ENCODE measurements at places on chromosomes 3 and 15.

DNA sequence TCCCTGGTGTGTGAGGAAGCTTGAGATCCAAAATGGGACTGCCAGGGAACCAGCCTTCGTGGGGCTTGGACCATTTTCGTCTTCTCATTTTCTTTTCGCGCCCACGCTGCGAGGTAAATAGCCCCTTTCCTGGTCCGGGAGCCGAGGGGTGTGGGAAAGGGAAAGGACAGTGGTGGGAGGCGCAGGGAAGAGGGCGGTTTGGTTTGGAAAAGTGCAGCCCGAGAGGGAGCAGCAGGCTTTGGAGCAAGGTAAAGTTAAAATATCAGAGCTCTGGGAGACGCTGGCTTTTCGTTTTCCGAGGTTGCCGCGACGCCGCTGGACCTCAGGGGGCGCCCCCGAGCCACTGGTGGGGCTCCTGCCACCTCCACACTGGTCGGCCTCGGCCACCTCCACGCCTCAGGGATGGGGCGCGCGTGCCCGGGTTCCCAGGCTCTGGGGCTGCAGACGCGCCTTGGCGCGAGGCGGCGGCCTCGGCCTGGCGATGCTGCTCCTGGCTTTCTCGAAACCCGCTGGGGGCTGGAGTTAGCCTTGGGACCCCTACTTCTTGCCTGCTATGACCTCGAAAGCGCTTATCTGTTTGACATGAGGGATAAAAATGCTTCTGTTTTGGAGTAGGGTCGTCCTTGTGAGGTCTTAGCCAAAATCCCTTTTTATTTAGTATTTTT lies 3.2 kb downstream of the PTPRG start:
- no peak for DNase-seq

DNA sequence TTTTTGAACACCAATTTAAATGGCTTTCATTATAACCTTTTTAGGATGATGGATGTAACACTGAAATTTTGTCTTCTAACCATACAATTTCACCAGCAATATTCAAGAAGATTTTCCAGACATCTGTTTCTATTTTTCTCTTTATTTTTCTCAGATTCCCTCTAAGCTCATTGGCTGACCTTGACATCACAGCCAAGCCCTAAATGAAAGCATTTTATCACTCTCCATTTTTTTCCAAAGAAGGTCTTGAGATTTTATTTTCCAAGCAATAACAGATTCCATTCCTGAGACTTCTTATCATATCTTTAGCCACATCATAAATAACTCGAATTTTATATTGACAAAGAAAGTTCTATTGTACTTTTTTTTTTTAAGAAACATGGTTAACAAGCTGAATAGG lies 392.6 kb upstream of the THBS1 start:
- no peak for DNase-seq

DNA sequence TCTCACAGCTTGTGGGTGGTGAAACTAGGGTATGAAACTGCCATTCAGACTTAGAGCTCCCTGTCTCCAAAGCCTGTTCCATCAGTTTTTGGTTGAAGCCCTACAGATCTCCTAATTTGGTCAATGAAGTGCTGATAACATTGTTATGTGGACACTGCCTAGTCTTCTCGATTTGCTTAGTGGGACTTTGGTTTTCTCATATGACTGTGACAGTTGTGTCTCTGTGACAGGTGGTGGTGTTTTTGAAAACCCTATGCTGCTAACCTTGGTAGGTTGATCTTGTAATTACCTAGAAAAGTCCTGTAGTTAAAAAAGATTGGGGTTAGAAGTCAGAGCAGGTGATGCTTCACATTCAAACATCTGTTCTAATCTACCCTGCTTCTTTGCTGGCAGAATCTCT lies 9.2 kb downstream of the PPM1L start:
- no peak for DNase-seq

- no peak for DNase-seq
These were observed 28.2 kb upstream of the GOLGA6C start for GRCh38 chr15:75230016-75230343.

GRCh38 chr15:63877713-63878271 lies 44.0 kb upstream of the HERC1 start:
- no peak for DNase-seq

DNA sequence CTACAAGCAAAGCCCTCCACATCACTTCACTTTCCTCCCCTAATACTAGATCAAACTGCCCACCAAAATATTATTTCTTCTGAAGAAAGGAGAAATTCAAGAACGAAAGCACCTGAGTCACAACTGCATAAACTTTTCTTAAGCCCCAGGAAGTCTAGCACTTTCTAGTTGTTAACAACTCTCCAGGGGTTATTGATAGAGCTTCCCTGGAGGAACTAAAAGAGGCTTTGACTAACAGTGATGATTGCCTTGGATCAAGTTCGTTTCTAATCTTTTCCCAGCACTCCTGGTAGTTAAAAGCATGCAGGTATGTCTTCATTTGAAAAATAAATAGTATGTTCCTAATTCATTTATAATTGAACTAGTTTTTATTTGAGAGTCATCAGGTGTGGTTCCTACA lies 917.0 kb downstream of the TUSC7 start:
- no peak for DNase-seq

DNA sequence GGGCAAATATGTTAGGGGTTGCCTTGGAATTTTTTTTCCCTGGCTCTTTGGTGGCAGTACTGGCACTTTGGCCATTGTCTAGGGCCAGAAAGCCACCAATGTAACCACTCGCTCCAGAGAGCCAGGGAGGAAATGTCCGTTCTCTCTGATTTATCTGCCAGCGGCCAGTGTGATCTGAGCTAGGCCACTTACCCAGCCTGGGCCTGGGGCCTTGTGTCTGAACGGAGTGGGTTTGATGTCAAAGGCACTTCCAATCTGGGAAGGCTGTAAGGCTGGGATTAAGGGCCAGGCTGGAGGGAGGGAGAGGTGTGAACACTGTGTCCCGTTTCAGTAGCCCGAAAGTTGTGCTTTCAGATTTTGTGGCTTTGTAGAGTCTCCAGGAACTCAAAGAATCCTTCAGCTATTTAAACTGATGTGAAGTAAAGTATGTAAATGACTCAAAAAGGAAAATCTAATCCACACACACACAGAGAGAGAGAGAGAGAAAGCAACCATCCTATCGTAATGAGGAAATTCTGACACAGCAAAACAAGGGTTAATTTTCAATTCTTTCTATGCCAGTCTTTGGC lies 271.0 kb downstream of the PDZRN3 start:
- no peak for DNase-seq

GRCh38 chr3:165522386-165522785 lies 314.8 kb downstream of the BCHE start:
- no peak for DNase-seq

- no peak for DNase-seq
These were observed 857 bp downstream of the AEN start for GRCh38 chr15:88621789-88622604.

DNA sequence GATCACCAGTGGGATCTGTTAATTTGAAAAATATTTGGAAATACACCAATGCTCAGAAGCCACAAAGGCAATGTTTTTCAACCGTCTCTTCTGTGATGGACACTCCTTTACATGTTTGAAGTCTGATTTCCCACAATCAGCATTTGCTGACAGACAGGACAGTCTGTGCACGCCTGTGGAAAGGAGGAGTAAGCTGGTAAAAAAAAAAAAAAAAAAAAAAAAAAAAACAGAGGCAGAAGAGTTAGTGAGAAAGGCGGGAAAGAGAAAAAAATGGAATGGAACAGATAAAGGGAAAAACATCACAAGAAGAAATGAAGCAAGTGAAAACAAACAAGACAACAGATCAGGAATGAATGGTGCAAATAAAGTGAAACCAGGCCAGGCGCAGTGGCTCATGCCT lies 35.0 kb downstream of the PRTG start:
- no peak for DNase-seq

GRCh38 chr3:153903430-153903829 lies 217.8 kb upstream of the ARHGEF26 start:
- DNase-seq = no peak

- no peak for DNase-seq
These were observed 75.6 kb upstream of the CACNA2D3 start for GRCh38 chr3:54046641-54047214.

DNA sequence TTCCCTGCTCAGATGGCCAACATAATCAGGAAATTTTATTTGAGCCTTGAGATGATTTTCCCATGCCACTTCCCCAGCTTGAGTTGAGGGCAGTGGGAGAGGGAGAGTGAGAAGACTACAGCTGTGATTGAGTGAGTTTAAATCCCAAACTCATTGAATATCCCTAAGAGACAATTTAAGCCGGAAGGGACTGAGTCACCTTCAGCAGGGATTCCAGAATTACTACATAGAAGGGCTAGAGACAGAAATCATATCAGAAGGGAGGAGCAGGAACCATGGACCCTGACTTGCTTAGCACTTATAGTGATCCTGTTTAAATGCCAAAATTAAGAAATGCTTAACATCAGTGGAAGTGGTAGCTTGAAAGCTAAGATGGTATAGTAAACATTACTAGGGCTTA lies 312.2 kb upstream of the SLCO3A1 start:
- DNase-seq = no peak

GRCh38 chr15:27671819-27672437 lies 427.2 kb downstream of the OCA2 start:
- no peak for DNase-seq

DNA sequence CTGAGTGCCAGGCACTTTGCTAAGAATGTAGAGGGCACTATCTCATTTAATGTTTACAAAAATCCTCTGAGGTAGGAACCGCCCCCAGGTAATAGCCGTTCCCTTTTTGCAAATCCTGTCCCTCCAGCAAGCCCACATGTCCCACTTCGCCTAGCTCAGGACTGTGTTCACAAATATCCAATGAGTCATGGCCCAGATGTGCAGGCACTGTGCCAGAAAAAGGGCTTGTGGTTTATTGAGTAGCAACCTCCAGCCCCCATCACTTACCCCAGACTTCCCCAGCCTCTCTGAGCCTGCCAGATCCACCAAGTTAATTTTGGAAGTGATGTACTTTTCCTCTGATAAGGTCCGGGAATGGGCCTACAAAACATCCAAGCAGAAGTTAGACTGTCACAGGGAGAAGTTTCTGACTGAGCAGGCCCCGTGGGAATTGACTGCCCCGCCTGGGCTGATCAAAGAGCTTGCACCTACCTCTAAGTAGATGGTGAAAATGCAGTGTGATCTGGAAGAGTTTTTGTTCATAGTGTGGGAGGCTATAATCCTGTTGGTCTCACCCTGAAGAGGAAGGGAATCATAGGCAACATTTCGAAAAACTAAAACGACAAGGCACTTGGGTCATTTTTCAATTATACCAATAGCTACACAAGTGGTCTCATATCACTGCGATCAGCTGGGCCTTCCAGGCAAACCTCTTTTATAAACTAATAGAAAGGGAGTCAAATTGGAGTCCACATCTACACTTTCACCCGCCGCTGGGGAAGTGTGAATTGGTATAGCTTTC lies 15.7 kb downstream of the KIF9 start:
- DNase-seq = peak; percentile 30

GRCh38 chr3:21876782-21877181 lies 125.8 kb upstream of the ZNF385D start:
- DNase-seq = no peak

- DNase-seq = no peak
These were observed 33.3 kb upstream of the ZKSCAN7 start for GRCh38 chr3:44521721-44522120.

- DNase-seq = no peak
These were observed 5.9 kb upstream of the ACP3 start for GRCh38 chr3:132311316-132311715.

- DNase-seq = no peak
These were observed 46.9 kb downstream of the PIK3R4 start for GRCh38 chr3:130699765-130700164.

DNA sequence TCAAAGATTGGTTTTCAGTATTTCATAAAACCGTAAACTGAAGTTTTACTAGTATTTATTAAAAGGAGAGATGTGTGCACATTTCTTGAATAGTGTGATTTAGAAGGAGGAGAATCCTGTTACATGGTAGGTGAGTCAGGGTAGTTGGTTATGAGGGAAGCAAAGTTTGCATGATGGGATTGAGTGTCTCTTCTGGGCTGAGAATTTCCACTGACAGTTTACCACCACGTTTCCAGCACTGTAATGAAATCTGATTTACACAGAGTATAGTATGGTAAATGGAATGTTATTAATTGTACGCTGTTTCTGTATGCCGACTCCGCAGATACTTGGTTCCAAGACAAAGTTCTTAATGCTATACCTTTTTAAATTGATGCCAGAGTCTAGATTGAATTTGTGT lies 1.6 kb downstream of the NECTIN3 start:
- DNase-seq = no peak

DNA sequence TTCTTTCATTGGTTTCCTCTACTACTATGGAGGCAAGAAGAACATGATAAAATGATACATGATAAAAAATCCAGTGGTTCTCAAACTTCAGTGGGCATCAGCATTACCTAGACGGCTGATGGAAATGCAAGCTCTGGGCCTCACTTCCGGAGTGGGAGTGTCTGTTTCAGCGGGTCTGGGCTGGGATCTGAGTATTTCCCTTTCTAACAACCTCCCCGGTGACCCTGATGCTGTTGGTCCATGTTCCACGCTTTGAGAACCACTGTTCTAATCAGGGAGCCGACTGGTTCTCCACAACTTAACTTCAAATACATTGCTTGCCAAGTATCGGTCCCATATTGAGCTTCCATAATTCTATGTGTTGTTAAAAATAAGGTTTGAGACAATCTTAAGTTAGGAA lies 712.3 kb upstream of the LMCD1 start:
- no peak for DNase-seq

DNA sequence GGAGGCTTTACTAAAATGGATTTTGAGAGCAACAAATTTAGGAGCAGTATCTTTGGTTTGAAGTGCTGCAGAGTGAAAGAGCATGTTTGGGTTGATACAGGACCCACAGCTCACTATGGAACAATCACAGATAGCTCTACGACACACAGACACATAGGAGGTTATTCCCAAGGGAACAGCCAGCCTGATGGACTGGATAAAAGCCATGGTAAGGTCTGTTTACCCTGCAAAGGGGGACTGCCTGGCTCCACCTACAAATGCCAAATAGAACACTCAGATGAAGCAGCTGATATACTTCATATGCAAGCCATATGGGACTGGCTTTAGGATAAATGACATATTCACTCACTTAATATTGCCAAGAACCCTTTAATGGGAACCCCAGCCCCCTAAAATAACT lies 75.4 kb downstream of the CDC25A start:
- no peak for DNase-seq

GRCh38 chr3:98750276-98750919 lies 12.7 kb upstream of the ST3GAL6 start:
- no peak for DNase-seq

GRCh38 chr15:70964686-70965085 lies 72.1 kb downstream of the LRRC49 start:
- DNase-seq = no peak

All from stimulated activated CD8-positive, alpha-beta memory T cell treated with anti-CD3 and anti-CD28 coated beads, Interleukin-2, amount 100 ng/mL, for 48 hours (primary cell).